ENCODE measurements at places on chromosomes 5 and 9. TPM values are rescaled to one million over a fixed set of nuclear protein-coding genes. Genes with fewer than 3 reads are reported as not detected.

PGM5 gene
- 113 TPM for total RNA-seq

PCDHGC4 gene
- 3.0 TPM for total RNA-seq

FOXI1 gene
- not detected for total RNA-seq

TMEM171 gene
- under 0.01 TPM for total RNA-seq

WDR38 gene
- total RNA-seq = not detected

GAPVD1 gene
- 72.3 TPM for total RNA-seq

All from fibroblast of lung (primary cell).